HAP-1 (cell line): ENCODE measurements at places on chromosomes 2 and 18.

- DNase-seq: no peak
These were observed 138.7 kb downstream of the SPP2 start for GRCh38 chr2:234189230-234189629.

DNA sequence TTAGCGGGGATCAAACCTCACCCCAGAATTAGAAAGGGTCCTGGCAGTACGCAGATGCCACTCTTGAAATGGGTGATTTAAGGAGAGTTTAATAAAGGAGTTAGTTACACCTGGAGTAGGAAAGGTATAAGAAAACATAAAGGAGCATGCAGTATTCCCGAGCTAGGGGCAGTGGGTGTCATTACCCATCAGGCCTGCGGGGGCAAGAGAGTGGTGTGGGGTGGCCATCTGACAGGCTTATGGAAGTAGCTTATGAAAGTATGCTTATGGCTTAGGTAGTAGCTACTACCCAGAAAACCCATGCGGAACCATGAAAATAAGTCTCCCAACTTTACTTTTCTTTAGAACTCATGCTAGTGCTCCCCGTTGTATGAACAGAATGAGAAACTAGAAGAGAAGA lies 568.9 kb upstream of the ACVR2A start:
- DNase-seq: peak; percentile 11

DNA sequence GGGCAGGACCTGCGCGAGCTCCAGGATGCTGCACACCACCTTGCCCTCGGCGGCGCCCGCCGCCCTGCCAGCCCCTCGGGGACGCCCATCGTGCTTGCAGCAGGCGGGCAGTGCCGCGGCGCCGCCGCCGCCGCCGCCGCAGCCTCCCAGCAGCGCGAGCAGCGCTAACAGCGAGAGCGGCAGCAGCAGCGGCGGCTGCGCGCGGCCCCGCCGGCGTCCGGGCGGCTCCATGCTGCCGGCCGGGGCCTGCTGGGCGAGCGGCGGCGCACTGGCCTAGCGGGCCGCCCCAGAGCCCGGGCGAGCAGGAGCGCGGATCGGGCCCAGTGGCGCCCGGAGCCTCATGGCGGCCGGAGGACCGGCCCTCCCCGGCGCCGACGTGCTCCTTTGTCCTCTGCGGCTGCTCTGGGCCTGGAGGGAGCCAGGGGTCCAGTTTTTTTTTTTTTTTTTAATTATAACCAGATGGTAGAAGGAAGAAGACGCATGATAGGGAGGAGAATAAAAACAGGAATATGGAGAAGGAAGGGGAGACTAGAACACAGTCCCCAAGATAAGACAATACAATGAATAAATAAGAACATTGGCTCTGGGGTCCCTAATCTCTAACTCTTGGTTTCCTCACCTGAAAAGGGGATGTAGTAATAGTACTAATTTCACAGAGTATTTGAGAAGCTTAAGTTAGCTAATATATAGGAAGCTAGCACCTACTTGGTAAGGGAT lies 17.1 kb upstream of the ANKRD62 start:
- no peak for DNase-seq

GRCh38 chr2:557635-558301 lies 119.4 kb downstream of the TMEM18 start:
- DNase-seq: no peak

DNA sequence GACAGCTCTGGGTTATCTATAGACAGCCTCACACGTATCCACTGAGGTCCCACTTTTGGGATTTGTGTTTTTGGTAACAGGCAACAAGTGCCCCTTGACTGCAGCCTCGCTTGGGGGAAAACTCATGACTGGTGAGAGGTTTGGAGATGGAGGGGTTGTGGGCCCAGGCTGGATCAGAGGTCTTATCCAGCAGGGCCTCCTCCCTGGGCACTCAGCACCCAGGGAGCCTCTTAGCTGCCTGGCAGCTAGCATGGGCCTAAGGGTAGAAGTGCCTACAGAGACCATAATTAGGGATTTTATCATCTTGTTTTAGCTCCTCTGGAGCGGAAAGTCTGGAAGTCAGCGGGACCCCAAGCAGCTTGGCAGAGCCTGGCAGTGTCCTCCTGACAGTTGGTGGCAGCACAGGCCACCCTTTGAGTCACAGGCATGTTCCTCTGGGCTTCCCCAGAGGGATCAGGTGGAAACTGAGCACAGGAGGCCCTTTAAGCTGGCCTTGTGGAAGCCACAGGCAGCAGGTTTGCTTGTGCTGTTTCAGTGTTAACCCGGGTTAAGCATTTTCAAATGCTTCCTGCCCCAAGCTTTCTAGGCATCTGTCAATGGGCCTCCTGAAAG lies 143.1 kb downstream of the KCTD1 start:
- peak; percentile 47 for DNase-seq

DNA sequence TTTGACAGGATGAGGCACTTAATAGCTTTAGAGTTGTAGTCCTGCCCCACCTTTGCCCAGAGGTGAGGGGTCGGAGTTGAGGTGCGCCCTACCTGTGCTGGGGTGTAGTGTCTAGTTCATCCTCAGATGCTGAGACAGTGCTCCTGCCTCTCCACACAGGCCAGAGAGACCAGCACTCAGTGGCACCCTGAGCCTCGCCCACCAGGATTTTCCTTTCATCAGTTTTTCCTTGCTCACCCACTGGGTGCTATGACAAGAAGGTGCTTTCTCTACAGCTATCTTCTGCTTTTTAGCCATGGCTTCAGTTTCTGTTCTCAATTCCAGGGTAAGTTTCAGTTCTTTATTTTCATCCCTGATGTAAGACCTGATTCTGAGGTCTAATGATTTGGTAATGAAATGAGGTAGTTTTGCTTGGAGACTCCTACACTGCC lies 16.8 kb upstream of the TMEM131 start:
- DNase-seq: no peak

- peak; percentile 56 for DNase-seq
These were observed 164.6 kb downstream of the GULP1 start for GRCh38 chr2:188456114-188456909.

DNA sequence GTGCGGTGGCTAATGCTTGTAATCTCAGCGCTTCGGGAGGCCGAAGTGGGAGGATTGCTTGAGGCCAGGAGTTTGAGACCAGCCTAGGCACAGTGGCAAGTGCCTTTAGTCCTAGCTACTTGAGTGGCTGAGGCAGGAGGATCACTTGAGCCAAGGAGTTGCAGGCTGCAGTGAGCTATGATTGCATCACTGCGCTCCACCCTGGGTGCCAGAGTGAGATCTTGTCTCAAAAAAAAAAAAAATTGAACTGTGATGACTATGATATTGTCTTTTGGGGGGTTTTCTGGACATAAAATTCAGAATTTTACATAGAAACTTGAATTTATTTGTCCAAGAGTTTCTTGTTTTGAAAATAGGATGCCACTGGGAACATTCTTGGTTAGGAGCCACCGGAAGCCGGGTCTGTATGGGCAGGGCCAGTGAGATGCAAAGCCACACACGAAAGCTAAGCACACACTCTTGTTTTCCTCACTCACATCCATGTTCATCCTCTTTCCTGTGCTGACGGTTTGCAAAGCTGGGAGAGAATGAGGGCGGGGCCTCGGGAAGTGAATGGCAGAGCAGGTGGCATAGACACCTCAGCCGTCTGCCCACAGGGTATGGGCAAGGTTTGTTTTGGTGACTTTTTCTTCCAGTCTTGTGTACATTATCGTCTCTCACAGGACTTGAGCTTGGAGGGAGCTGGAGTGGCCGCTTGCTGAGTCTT lies 12.6 kb downstream of the AGAP1 start:
- DNase-seq: no peak

DNA sequence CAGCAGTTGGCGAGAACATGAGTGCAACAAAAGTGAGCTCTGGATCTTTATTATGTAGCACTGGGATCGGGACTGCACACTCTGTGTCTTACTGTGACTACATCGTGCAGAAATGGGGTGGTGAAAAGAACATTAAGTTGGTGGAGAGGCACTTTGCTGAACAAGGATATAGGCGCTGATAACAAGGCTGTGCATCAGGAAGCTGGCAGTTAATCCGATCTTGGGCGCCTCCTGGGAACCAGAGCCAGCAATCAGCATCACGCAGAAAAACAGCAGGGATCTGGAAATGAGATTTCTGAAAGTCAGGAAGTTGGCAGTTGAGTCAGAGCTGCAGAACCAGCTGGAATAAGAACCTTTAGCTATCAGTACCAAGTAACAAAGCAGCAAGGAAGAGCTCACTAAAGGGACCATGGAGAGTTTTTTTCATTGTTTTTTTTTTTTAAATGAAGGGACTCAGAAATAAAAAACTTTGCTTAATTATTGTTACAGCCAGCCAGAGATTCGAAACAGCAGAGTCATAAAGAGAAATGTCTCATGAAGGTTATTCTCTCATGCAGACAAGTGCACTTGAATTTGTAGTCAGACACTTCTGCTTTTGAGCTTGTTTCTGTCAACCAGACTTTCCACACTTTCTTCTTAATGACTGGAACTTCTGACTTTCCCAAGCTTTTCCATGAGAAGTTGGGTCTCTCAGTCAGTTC lies 22.8 kb upstream of the MYO3B start:
- no peak for DNase-seq

DNA sequence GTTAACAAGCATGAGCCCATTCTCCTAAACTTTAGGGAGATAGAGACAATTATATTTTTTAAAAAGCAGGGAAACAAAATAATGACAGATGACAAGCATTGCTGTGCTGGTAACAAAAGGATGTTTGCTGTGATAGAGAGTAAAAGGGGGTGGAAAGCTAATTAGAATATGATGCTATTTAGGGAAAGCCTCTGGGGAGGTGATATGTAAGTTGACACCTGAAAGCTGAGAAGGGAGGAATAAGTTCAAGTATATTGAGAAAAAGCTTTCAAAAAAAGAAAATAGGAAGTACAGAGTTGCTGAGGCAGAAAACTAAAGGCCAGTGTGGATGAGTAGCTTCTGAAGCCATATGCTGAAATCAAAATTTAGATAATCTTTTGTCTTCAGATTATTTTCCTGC lies 565.2 kb upstream of the NRXN1 start:
- DNase-seq: no peak

DNA sequence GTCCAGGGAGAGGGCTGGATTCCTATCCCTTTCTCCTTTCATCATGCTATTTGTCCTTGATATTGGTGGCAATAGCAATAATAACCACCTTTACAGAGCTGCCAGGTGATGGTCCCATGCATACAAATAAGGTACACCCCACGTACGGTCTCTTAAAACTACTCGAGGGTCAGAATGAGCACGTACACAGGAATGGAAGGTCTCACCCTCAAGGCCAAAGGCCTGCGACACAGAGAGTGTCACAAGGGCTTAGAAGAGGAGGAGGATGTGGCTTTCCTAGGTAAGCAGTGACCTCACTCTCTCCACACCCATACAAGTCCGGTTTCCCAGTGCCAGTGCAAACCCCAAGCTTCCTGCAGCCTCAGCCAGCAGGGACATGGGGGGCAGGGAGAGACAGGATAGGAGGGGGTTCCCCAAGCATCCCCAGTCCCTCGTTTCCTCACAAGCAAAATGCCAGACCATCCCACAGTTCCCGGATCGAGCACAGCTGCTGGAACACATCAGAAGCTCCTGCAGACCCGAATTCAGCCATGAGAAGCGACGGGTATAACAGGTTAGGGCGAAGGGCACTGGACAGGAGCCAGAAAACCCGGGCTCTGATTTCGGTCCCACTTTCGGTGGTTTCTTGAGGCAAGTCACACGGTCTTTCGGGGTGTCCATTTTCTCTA lies 49.2 kb downstream of the PLB1 start:
- no peak for DNase-seq

GRCh38 chr2:72211350-72211749 lies 63.7 kb upstream of the CYP26B1 start:
- no peak for DNase-seq

DNA sequence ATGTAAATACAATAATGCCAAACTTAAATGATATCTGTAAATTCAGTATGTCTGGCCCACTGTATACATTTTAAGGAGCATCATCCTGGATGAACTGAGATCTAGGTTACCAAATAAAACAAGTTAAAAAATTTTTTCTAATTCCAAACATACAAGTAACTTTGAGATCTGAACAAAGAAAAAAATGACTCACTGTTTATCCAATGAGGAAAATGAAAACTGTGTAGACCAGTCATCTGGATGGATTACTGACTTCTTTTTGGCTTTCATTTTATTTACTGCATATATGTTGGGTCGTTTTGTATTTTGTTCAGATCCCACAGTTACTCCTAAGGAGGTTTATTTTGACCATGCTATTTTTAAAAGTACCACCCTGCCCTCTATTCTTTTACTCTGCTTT lies 189.8 kb downstream of the RBM43 start:
- DNase-seq: no peak

- DNase-seq: no peak
These were observed 24.0 kb upstream of the DSEL start for GRCh38 chr18:67540559-67540958.

DNA sequence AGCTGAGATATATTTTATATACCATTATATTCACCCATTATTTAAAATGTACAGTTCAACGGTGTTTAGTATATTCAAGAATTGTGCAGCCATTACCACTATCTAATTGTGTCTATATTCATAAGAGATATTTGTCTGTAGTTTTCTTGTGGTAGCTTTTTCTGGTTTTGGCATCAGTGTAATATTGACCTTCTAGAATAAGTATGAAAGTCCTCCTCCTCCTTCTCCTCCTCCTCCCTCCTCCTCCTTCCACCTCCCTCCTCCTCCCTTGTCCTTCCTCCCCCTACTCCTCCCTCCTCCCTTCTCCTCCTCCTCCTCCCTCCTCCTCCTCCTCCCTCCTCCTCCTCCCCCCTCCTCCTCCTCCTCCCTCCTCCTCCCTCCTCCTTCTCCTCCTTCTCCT lies 72.0 kb downstream of the MERTK start:
- DNase-seq: no peak

DNA sequence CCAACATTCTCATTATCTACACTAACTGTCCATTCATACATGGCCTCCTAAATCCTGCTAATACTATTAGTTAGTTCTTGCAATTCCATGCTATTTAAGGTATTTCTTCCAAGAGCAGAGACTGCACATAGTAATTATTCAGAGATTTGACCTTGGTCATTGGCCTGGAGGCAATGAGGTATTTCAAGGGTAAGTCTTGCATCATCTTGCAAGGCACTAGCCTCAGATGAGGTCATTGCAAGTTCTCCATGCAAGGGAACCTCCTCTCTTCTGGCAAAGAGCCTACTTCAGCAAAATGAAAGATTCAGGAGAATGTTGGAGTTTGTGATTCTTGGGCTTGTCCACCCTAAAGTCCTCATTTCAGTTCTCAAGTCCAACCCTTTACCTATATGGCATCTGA lies 48.5 kb upstream of the IKZF2 start:
- no peak for DNase-seq

DNA sequence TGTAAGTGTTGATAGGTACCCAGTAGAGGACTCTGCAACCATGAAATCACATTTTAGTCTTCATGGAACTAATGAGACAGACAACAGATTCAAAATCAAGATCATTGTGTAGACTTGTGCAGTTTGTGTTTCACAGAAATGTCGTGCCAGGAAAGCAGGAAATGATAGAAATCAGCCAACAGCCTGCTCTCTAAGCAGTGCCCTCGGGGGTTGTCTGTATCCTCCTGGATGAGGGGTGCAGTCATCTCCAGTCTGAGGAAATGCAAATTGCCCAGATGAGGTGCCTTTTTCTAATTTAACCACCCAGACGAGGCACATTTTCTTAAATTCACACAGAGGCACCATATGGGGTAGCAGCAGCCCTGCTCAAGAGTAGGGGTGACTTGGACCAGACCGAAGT lies 663.1 kb downstream of the XIRP2 start:
- DNase-seq: no peak

- DNase-seq: no peak
These were observed 112.2 kb upstream of the NABP1 start for GRCh38 chr2:191565647-191566198.

- DNase-seq: no peak
These were observed 14.3 kb downstream of the MALL start for GRCh38 chr2:110101280-110101844.
